GM23338 (cell line): ENCODE measurements at places on chromosomes 12 and 14. TPM values are rescaled to one million over a fixed set of nuclear protein-coding genes. Genes with fewer than 3 reads are reported as not detected.

OAS2 gene
- total RNA-seq: not detected in 2 replicates

BDKRB1 gene
- not detected in 2 replicates for total RNA-seq

STAC3 gene
- total RNA-seq: 1.2 and 3.0 TPM in 2 replicates

GPRC5A gene
- total RNA-seq: 0.38 and 1.0 TPM in 2 replicates

RNFT2 gene
- 19.7 and 22.9 TPM in 2 replicates for total RNA-seq

GRCh38 chr12:32768518-32768917, 12.8 kb upstream of the YARS2 start:
- H3K36me3 ChIP-seq: no peaks in the 10 kb centered on the region
- H3K27me3 ChIP-seq: no peaks in the 10 kb centered on the region
- no peak overlapping the region for H3K27ac ChIP-seq
- DNase-seq: no peak

DNA sequence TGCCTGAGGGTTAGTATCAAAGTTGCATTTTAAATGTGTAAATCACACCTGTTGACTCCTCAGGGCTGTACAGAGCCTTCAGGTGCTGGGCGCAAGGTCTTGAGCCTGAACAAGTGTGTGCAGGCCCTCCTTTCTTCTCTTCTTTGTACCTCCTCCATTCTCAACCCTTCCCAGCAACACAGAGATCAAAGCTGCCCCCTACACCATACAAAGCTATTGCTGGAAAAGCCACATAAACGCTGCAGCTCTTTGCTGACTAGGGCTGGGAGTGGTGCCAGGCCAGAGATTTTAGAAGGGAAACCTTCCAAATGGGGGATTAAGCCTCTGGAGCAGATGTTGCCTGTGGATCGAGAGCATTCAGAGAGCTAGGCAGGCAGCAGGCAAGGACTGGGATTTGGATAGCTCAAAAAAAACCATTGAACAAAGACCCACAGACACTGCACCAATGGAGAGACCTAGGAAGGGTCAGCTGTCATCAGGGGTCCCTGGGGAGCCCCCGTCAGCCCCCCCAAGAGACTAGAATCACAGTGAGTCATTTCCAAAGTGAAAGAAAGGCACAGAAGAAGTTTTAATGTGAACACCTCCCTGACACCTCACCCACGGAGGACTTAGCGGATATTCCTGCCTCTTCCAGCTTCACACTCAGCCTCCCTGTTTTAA, 18.2 kb upstream of the SUSD6 start:
- no peak for DNase-seq

GRCh38 chr12:122356192-122356635, 66.3 kb downstream of the CLIP1 start:
- no peaks in the 10 kb centered on the region for H3K36me3 ChIP-seq
- H3K27me3 ChIP-seq: no peaks in the 10 kb centered on the region
- no peak overlapping the region for H3K4me3 ChIP-seq
- H3K27ac ChIP-seq: no peak overlapping the region
- peak; percentile 69 for DNase-seq

- no peaks in the 10 kb centered on the region; the same call in 1 of the 2 replicates for H3K4me1 ChIP-seq
- peaks cover 36% of the 10 kb centered on the region for H3K27me3 ChIP-seq
- no peak overlapping the region for H3K4me3 ChIP-seq
These were observed 22.6 kb upstream of the KIF26A start for GRCh38 chr14:104115691-104116287.

DNA sequence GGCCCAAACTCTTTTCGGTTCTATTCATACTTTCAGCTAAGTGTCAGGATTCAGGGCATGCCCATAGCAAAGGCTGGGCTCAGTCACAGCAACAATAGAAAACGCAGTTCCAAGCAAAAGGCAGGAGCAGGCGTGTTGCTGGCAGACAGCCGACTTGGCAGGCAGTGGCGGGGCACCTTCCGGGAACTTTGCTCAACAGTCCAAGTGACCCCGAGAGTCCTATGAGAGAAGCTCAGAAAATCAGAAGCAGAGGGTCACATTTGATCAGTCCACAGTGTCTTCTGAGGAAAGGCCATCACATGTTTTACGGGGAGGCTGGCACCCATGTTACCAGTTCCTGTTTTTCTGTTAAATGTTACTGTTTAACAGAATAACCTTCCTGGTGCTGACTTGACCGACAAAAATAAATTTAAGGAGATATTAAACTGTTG, 115.0 kb downstream of the DACT1 start:
- no peak overlapping the region for H3K4me3 ChIP-seq
- H3K27ac ChIP-seq: no peak overlapping the region
- no peaks in the 10 kb centered on the region for H3K36me3 ChIP-seq

GRCh38 chr12:30427555-30427954, 268.1 kb downstream of the IPO8 start:
- H3K36me3 ChIP-seq: no peaks in the 10 kb centered on the region; the same call in 1 of the 2 replicates
- no peak overlapping the region for H3K27ac ChIP-seq
- no peak overlapping the region for H3K4me3 ChIP-seq
- no peaks in the 10 kb centered on the region for H3K4me1 ChIP-seq
- no peak for DNase-seq

- H3K27ac ChIP-seq: no peak overlapping the region
- no peak overlapping the region for H3K4me3 ChIP-seq
- peaks cover 10% of the 10 kb centered on the region for H3K4me1 ChIP-seq
- no peaks in the 10 kb centered on the region for H3K27me3 ChIP-seq
- DNase-seq: no peak
These were observed 27.0 kb upstream of the RCOR1 start for GRCh38 chr14:102565331-102565887.

DNA sequence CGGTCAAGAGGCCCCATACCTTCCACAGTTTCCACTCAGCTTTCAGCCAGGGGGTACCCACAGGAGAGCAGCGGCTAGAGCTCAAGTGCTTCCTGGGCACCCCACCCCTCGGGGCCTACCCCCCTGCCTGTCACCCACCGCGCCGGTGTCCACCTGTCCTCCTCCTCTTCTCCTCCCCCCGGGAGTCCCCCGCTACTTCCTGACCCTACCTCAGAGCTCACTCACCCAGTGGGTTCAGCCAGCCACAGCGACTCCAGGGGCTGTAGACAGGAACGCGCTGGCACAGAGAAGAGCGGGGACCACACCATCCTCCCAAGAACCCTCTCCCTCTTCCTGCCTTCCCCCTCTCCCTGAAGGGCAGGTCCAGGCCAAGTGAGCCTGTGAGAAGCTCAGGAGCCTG, 123.0 kb downstream of the ESRRB start:
- no peak overlapping the region for H3K27ac ChIP-seq
- H3K4me3 ChIP-seq: no peak overlapping the region
- H3K36me3 ChIP-seq: no peaks in the 10 kb centered on the region
- H3K4me1 ChIP-seq: no peaks in the 10 kb centered on the region
- DNase-seq: no peak

GRCh38 chr12:8012651-8013309, 19.7 kb upstream of the FOXJ2 start:
- no peaks in the 10 kb centered on the region for H3K27me3 ChIP-seq
- H3K4me3 ChIP-seq: no peak overlapping the region
- H3K27ac ChIP-seq: no peak overlapping the region
- DNase-seq: no peak
- H3K4me1 ChIP-seq: no peaks in the 10 kb centered on the region

GRCh38 chr14:86990396-86990795, 1002.6 kb downstream of the GALC start:
- no peak for DNase-seq
- no peaks in the 10 kb centered on the region for H3K27me3 ChIP-seq
- H3K27ac ChIP-seq: no peak overlapping the region
- no peaks in the 10 kb centered on the region for H3K36me3 ChIP-seq
- H3K4me3 ChIP-seq: no peak overlapping the region
- H3K4me1 ChIP-seq: no peaks in the 10 kb centered on the region

GRCh38 chr14:77311217-77311616, 9.5 kb downstream of the POMT2 start:
- H3K4me3 ChIP-seq: no peak overlapping the region
- no peak overlapping the region for H3K27ac ChIP-seq
- no peak for DNase-seq
- peaks cover 33% of the 10 kb centered on the region for H3K4me1 ChIP-seq
- no peaks in the 10 kb centered on the region for H3K27me3 ChIP-seq
